ENCODE measurements at places on chromosomes 7 and 10.

GRCh38 chr10:26334932-26335573 lies 103.1 kb upstream of the APBB1IP start:
- peak; percentile 50 for DNase-seq

GRCh38 chr7:114504586-114504985 lies 90.0 kb downstream of the FOXP2 start:
- no peak for DNase-seq

GRCh38 chr10:65544756-65545155 lies 1381.1 kb upstream of the LRRTM3 start:
- peak; percentile 41 for DNase-seq

DNA sequence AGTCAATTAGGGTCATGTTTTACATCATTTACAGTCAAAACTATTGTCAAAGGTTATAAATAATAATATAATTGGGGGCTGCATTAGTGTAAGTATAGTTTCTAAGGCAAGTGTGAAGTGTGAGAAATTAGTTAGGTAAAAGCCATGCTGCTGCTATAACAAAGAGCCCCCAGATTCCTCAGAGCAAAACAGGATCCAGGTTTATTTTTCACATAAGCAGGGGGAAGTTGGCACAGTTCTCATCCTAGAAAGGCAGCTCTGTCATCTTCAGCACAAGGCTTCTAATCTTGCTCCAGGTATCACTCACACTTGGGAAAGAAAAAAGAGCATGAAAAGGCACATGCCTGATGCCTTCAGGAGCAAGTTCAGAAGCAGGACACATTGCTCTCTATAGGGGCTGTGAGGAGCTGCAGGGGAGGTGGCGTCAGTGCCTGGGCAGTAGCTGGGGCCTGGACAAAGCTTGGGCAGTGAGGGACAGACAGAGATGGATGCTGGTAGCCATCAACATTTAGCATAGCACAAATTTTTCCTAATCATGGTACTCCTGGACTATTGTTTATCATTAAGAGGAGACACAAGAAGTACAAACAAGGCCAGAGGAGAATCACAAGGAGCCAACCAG lies 170.6 kb downstream of the PKD1L1 start:
- DNase-seq, result no peak

DNA sequence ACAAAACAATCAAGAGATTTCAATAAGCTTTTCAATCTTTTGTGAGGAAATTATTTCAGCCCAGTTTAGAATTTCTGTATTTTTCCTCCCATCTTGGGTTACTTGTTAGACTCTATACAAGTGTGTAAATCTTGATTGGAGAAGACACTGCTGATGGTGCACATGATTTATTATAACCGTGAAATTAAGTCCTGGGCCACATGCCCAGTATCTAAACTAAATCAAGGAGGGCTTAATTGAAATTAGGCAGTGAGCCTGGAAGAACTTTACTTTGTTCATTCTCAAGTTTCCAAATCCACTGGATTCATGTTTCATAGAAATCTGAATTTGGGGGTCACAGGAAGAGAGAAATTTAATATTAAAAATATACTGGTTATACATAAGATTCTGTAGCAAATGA lies 44.5 kb downstream of the CSTF2T start:
- DNase-seq, result no peak

GRCh38 chr7:128833148-128833945 lies 3.1 kb downstream of the FLNC start:
- DNase-seq, result no peak

DNA sequence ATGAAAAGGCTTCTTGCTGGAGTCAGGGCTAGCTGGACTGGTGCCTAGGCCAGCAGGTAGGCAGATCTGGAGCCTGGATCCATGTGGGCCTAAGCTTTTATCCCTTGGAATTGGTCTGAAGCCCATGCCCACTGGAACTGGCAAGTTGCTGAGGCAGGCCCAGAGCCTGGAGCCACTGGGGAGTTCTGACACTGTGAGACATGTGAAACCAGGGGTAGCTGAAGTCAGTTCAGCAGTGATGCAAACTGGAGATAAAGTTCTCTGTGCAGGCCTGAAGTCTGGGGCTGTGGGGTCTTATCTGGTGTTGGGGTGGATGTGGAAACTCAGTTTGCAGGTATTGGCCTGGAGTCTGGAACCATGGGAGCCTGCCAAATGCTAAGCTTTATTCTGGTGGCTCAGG lies 9.7 kb upstream of the THSD7A start:
- no peak for DNase-seq

DNA sequence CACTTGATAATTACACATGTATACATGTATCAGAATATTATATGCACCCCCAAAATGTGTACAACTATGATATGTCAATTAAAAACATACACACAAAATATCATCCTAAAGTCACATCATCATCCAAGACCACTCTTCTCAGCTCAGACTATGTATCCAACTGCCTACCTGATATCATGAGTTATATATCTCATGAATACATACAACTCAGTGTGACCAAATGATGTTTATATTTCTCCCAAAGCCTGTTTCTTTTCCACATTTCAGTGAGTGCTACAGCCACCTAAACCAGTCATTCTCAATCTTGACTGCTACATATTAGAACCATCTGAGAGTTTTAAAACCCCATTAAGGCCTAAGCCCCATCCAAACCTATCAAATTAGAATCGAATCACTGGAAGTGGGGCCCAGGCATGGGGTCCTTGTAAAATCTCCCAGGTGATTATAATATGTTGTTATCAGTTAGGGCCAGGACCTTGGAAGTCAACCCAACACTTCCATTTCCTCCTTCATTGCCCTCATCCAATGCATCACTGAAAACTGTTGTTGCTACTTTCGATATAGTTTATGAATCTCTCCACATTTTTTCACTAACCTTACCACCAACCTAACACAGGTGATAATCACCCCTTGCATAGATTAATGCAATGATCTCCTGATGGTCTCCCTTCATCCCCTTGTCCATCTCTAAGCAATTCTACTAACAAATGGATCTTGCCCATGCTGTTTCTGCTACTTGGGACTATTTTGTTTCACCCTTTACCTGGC lies 53.8 kb upstream of the ITGB8 start:
- no peak for DNase-seq

- peak; percentile 59 for DNase-seq
Observed at GRCh38 chr10:6221971-6222751, 19.4 kb downstream of the PFKFB3 start.

Measured in HepG2 (cell line).